ENCODE measurements at places on chromosomes 2 and 18.

DNA sequence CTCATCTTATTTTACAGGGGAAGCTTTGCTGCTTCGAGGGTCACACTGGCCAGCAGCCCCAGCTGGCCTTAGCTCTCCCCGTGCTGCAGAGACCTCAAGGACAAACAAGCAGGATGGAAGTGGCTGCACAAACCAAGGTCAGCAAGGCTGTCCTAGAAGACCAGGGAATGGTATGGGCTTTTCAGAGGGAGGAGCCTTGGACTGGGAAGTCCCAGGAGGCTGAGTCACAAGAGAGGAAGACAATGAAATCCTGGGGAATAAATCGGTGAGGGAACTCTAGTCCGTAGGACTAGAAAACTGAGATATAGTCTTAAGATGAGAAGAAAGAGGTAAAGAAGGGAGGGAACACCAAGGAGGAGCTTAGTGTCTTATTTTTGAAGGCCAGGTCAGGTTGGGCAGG lies 15.7 kb downstream of the CREG2 start:
- DNase-seq, result no peak

- DNase-seq, result no peak
Measured at GRCh38 chr2:53632714-53633113, 134.9 kb upstream of the CHAC2 start.

GRCh38 chr2:44943031-44943692 lies 1.7 kb downstream of the SIX3 start:
- no peak for DNase-seq

GRCh38 chr2:234288974-234289455 lies 207.9 kb downstream of the ARL4C start:
- DNase-seq, result peak; percentile 72

GRCh38 chr2:85718009-85718391 lies 23.8 kb downstream of the GNLY start:
- DNase-seq, result no peak

GRCh38 chr2:174952607-174953006 lies 52.6 kb downstream of the CHN1 start:
- DNase-seq, result no peak

DNA sequence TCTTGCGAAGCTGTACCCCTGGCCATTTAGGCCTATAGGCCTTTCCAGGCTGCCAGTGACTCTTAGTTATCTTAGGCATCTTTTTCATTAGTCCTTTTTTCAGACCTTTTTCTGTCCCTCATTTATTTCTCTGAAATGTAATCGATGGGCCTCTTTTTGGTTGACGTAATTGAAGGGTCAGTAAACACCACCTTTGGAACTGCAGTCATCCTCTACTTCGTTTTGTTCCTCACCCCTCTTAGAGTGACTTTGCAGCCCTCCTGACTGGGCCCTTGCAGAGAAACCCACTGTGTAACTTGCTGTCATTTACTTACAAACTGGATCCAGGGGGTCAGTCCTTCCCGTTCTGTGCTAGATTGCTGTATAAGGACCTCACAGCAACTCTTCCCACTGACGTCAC lies 23.2 kb downstream of the CENPO start:
- DNase-seq, result no peak

GRCh38 chr2:144014103-144014502 lies 505.8 kb downstream of the ZEB2 start:
- DNase-seq, result no peak

DNA sequence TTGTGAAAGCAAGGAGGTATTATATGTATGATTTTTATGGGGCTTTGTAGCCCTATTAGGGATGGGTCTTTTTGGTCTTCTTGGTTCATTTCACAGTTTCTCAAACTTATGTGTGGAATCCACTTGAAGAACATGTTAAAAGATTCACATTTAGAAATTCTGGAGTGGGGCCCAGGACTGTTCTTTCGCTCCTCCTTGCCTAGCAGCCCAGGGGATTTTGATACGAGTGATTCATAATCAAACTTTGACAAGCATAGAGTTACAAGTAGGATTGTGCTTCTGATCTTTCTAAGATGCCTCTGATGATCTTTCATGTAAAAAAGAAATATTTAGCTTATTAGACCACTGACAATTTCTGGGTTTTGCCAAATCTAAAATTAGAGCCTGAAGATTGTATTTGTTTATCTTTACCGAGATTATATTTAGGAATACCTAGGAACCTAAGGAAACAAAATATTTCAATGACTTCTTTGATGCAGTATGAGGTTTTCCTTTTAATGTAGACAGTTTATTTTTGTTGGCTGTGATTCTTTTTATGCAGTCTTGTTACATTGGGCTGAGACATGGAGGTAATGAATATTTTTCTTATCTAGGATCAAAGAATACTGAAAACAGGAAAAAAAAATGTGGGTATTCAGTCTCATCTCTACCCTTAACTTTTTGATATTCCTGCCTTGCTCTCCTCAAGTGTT lies 324.0 kb downstream of the PARD3B start:
- DNase-seq, result no peak

DNA sequence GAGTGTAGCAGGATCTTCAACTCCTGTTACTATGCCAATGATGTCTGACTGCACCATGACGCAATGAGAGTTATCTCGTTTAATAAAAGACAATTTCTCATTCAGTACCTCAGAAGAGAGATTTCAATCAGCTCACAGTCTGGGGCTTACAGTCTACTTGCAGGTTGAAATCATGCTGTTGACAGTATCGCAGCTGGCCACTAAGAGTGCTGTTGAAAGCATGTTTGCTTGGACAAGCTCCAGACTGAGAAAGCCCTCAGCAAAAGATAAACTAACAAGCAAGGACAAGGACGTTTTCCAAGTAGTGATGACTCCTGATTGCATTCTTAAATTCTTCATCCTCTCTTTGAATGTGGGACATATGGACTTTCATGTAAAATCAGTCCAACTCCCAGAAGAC lies 145.2 kb upstream of the SYT4 start:
- peak; percentile 49 for DNase-seq

GRCh38 chr2:208179028-208179609 lies 10.7 kb downstream of the C2orf80 start:
- no peak for DNase-seq

DNA sequence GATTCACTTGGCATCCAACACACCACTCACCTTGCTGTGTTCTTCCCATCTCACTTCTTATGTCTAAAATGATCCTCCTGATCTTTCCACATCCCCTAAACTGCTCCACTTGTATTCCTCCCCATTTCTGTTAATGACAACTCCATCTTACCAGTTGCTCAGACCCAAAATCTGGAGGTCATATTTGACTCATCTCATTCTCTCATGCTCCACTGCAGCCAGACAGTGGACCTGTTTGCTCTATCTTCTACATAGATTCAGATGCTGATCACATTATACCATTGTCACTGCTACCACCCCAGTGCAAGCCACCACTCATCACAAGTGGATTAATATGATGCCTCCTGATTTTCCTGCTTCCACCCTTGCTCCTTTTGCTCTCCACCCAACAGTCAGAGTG lies 7.9 kb upstream of the NABP1 start:
- no peak for DNase-seq

DNA sequence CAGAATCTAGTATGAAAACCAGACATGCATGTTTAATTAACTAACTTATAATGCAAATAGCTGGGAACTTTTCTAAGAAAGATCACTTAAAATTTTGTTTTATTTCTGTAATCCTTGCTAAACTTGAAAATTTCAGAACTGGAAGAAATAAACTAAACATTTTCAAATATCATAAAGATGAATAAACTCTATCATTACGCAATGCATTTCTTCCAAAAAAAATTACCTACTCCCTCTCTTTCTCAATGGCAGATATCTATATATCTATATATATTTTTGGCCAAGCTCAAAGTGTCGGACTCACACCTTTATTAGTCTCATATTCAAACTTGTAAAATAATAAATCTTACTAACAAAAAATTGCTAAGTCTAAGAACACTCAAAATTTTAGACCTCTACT lies 158.1 kb downstream of the SLC39A10 start:
- no peak for DNase-seq

DNA sequence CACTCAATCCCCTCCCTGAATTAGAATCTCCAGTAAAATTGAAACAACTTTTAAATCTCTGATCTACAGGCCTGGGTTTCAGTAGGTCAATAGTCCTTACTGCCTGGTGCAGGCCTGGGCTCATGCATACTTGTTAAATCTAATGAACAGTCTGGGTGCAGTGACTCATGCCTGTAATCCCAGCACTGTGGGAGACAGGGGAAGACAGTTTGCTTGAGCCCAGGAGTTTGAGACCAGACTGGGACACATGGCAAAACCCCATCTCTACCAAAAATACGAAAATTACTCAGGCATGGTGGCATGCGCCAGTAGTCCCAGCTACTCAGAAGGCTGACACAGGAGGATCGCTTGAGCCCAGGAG lies 94.7 kb upstream of the SP3 start:
- no peak for DNase-seq

- DNase-seq, result no peak
Measured at GRCh38 chr2:222915092-222915957, 54.5 kb downstream of the ACSL3 start.

GRCh38 chr2:85015653-85016360 lies 44.8 kb downstream of the KCMF1 start:
- DNase-seq, result no peak

DNA sequence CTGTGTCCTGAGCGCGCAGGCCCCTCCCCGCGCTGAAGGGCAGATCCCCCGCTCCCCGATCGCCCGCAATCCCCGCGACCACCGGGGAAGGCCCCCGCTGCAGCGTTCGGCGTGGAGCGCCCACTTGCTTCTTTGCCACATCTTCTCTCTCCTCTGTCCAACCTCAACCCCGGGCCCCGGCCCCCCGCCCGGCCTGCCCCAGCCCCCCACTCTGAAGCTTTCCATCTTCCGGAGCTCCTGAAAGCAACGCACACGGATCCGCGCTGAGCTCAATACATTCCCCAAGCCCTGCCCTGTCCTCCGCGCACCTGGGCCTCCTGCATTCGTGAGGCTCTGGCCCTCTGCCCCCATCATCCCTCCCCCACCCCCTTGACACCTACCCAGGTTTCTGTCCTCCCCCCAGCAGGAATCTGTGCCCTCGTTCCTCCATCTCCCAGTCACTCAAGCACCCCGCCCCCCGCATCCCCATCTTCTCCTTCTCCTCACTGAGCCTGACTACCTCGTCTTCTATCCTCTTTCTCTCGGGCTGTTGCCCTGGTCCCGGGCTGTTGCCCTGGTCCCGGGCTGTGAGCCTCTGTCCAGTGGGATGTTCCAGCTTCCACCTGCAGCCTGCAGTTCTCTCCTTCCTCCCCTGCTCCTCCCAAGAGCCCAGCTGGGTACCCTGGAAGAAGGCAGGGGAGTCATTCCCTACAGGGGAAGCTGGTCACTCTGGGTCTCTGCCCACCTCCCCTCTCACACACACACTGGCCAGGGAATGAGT lies 7.8 kb downstream of the SPEG start:
- no peak for DNase-seq

- DNase-seq, result no peak
Measured at GRCh38 chr2:123747326-123747725, 277.8 kb upstream of the CNTNAP5 start.

DNA sequence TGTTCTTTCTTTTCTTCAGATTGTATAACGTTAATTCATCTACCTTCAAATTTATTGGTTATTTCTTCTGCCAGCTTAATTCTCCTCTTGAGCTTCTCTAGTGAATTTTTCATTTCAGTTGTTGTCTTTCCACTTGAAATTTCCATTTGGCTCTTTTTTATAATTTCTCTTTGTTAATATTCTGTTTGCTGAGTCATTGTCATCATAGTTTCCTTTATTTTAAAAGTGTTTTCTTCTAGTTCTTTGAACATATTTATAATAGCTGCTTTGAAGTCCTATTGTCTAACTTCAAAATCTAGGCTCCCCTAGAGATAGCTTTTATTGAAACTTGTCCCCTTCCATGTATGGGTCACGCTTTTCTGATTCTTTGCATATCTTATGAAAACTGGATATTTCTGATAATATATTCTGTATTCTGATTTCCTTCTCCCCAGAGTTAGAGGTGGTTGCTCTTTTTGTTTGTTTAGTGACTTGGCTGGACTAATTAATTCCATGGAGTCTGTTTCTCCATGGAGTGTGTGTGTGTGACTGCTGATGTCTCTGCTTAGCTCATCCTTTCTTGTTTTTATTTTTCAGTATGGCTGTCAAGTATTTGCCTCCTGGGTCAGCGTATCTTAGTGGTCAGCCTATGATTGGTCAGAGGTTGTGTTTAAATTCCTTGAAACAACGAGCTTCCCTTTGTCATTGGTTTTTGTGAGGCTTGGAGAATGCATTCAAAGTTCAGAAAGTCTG lies 47.6 kb downstream of the DIS3L2 start:
- no peak for DNase-seq

GRCh38 chr2:205752924-205753323 lies 70.6 kb downstream of the NRP2 start:
- DNase-seq, result no peak

- no peak for DNase-seq
Measured at GRCh38 chr18:59565957-59566356, 131.3 kb downstream of the CCBE1 start.

DNA sequence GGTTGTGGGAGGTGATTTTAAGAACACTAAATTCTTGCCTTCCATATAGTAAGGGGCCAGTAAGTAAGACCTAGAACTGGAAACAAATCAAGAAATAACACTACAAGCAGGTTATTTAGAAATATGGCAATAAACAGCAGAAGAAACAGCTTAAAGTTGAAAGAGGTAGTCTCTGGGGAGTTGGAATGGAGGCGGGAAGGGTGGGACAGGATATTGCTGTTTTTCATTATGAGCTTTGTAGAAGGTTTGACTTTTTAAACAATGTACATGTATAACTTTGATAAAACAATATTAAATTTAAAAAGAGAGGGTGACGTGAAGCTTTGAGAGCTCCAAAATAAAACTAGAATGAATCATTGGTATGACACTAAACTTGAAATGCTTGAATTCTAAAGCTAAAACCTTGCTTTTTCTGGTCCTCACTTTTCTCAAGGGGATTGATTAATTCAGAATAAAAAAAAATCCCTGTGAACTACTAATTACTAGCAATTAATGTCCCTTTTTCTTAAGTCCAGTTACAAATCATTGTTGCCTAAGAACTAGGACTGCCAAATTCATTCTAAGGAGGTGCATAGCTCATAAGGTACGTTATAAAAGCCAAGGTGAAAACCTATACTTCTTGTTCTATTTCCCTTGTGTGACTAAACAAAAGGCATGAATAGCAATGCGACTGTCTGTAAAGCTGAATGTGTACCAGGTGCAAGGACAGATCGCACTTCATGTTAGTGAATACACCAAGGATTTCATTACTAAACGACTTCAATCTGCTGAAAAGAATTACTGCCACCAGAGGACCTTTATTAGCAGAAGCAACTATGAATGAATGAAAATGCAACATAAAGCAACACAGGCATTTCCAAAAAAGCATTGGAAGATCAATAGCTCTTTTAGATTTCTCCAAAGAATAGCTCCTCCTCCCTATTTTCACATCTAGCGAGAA lies 177.5 kb downstream of the RBM43 start:
- no peak for DNase-seq

DNA sequence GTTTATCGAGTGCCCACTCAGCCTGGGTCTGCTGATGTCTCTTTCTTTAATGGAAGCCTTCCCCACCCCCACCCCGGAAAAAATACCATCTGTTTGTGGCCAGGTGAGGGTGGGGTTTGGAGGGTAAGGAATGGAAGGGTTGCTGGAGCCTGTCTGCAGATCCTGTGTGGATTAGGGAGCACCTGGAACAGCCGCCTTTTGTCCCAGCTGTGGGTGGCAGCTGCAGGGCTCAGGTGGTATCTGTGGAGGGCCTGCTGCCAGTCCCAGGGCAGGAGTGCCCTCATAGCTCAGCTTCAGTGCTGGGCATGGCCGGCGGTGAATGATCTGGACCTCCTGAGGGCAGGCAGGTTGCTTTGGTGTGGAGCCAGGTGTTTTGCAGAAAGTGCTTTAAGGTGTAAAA lies 45.3 kb downstream of the IMPA2 start:
- no peak for DNase-seq

All from WERI-Rb-1 (cell line).